ENCODE measurements at places on chromosomes 7 and 10.

DNA sequence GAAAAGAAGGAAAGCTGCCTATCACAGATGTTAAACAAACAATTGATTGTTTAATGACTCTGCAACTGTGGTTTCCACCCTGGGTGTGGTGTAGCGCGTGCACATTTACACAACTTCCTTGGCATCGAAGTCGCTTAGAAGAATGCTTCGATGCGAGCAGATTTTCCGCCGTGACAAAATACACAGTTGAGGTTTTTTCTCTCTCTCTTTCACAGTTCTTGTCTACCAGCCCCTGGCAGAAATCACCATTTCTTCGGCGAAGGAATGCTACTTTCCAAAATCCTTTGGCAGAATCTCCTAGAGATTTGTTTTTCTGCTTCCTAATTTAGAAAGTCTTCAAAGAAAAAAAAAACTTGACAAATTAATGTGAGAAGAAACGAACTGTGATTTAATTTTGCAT, 70.7 kb upstream of the C1QL3 start:
- no peak for DNase-seq

- DNase-seq, result no peak
Observed at GRCh38 chr10:92538231-92538958, 35.5 kb downstream of the IDE start.

DNA sequence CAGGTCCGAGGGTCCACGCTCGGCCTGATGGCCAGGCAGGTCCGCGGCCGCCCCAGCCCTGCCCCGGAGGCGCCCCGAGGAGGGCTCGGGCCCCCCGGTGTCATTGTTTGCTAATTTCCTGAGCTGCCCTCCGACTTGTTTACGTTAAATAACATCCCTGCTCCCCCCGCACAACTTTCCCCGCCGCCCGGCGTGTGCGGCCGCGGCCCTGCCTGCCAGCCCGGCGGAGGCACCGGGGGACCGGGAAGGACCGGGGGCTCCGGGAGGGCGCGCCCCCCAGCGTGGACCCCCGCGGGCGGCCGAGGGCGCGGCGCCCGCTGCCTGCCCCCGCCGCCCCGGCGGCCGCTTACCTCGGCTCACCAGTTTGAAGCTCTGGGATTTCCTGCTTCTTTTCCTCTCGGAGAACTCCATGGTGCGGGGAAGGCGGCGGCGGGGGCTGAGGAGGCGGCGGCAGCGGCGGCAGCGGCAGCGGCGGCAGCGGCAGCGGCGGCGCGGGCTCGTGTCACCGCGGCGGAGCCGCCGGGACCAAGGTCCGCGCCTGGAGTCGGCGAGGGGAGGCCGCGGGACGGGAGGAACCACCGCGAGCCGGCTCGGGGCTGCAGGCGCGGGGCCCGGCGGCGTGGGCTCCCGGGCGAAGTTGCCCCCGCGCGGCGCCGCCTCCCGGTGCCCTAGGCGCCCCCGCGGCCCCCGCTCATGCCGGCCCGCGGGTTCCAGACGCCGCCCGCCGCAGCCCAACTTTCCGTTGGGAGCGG, 515 bp downstream of the BEND7 start:
- DNase-seq, result peak; percentile 20

DNA sequence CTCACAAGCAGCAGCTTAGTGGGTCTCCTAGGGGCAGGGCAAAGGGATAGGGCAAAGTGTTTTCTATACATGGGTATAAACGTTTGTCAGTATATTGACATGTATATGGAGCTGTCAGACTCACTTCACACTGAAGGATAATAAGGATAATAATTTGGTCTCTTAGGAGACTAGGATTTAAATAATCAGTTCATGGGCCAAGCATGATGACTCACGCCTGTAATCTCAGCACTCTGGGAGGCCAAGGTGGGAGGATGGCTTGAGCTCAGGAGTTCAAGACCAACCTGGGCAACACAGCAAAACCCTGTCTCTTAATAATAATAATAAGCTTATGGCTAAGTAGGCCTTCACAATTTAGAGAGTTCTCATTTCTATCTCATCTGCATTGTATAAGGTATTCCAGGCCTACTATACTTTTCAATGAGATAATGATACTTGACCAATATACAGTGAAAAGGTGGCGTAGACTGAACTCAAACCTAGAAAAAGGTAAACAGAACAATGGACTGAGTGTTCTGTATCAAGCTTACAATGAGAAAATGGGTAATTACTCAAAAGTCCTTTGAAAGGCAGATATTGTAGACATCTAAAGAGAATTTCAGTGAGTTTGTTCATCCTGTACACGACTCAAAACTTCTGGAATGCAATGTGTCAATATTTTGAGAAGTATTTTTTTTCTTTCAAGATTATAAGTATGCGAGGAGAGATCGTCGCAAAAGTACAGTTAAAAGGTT, 7.0 kb downstream of the GSAP start:
- no peak for DNase-seq

DNA sequence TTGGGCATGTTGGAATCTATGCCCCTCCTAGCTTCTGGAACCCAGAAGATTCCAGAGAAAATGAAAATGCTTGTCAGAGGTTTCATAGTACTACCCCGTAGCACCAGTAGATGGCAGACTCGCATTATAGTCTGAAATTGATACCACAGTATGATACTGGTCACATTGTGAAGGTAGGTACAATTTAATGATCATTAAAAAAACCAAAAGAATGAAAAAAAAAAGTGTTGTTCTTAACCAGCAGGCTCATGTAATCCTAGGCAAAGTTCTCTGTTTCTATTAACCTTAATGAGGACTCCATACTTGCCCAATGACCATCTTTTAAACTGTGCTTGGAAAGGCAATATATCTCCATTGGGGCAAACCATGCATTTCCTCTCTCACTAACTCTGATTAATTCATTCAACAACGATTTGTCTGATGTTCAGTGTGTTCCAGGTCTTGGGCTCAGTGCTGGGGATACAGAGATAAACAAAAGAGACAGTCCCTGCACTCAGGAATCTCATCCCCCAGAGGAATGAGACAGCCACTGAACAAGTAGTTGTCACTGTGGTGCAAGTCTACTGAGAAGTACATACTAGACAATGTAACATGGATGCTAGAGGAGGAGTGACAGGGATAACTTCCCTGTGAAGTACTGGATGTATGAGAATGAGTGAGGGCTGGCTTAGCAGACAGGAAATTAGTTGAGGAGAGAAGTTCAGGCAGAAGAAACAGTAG, 223.5 kb upstream of the PHYHIPL start:
- no peak for DNase-seq

DNA sequence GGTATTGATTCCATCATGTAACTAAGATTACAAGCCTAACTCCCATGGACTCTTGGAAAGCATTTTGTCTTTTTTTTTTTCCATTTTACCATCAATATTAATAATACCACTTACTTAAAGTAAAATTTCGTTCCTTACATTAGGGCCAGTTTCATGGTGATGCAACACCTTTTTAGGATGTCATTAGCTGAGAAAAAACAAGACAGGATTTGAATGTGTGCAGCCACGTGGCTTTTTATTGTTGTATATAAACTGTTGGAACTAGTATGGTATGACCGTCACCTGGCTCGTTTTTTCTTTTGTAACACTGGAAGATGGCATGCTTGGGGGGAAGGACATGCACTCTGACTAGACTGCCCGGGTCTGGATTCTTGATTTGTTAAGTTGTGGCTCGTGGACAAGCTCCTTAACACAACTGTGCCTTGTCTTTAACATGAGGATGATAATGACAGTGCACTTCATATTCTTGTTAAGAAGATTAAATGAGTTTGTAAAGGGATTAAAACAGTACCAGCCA, 42.1 kb downstream of the ARHGAP21 start:
- no peak for DNase-seq

GRCh38 chr10:122474131-122474818, 12.9 kb downstream of the HTRA1 start:
- no peak for DNase-seq

DNA sequence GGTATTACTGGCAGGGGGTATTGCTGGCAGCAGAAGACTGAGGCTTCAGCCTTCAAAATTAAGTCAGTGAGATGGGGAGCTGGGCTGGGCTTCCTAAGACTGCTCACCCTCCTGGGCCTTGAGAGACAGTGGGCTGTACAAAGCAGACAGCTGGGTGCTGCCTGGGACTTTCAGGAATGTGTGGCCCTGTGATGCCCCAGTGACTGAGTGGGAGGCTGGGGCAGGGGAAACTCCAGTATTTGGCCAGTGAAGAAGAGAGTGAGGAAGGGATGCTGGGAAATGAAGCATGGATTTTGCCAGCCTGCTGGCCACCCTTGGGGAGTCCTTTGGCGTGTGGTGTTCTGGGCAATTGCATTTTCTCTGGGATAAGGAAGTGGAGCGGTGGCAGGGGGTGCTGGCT, 442 bp downstream of the ANKRD2 start:
- DNase-seq, result no peak

GRCh38 chr7:159211540-159212182, 67.0 kb upstream of the VIPR2 start:
- DNase-seq, result no peak

- DNase-seq, result no peak
Observed at GRCh38 chr7:87574630-87575029, 26.1 kb downstream of the ABCB1 start.

- DNase-seq, result no peak
Observed at GRCh38 chr7:74568658-74569057, 88.9 kb upstream of the GTF2I start.

- no peak for DNase-seq
Observed at GRCh38 chr10:30068492-30069223, 9.3 kb upstream of the JCAD start.

- DNase-seq, result no peak
Observed at GRCh38 chr10:42943025-42943818, 133.6 kb upstream of the RET start.

DNA sequence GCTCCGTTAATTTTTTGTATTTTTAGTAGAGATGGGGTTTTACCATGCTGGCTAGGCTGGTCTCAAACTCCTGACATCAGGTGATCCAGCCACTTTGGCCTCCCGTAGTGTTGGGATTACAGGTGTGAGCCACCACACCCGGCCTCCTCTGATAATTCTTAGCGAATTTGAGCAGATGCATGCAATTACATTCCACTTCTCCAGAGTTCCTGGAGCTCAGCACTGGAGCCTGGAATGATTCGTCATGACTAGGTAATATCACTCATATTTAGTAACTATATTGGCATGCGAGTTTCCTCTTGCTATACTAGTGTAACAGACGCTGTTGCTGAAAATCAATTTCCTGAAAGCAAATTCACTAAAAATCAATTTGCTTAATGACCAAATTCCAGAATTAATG, 86.8 kb downstream of the MKX start:
- DNase-seq, result no peak

DNA sequence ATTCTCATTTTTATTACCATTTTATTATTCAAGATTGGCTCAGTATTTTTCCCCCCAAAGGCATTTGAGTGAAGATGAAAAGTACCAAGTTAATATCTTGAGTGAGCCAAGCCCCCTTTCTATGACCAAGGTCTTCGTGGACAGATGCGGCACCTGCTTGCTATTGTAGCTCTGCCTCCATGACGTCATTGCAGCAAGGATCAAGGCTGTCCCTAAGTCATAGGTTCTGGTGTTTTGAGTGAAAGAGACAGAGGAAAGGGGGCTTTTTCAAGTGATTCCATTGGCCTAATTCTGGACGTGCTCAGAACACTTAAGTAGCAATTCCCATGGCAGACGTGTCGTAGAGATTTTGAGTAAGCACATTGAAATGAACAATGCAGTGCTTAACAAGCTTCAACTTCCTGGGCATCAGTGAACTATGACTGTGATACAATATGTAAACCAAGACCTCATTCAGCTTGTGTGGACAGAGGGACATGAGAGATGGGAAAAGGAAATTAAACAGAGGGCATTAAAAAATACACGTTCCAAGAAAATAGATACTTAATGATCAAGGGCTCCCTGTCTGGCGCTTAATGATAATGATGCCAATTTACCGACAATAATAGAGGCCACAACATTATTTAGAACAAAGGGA, 248.7 kb upstream of the NPVF start:
- no peak for DNase-seq

GRCh38 chr7:107442678-107443077, 27.2 kb upstream of the GPR22 start:
- DNase-seq, result no peak

DNA sequence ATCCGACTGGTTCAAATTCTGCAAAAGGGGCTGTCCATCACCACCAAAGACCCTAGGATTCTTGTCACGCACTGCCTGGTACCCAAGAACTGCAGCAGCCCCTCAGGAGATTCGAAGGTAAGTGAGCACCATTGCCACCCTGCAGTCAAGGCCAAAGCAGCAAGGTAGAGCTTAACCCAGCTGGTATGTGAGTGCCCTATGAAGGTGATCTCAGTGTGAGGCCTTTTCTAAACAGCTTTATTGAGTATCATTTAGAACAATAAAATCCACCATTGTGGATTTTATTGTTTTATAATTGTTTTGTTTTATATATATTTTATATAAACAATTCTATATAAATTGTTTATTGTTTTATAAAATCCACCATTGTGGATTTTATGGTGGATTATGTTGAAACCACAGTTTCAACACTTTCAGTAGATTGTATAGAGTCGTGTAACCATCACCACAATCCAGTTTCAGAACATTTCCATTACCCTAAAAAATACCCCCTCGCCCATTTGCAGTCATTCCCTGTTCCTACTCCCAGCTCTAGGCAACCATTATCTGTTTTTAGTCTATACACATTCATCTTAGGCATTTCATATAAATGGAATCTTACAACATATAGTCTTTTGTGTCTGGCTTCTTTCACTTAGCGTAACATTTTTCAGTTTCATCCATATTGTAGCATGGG, 20.1 kb upstream of the CALU start:
- no peak for DNase-seq

GRCh38 chr7:100914208-100914878, 18.7 kb upstream of the ACHE start:
- DNase-seq, result no peak

DNA sequence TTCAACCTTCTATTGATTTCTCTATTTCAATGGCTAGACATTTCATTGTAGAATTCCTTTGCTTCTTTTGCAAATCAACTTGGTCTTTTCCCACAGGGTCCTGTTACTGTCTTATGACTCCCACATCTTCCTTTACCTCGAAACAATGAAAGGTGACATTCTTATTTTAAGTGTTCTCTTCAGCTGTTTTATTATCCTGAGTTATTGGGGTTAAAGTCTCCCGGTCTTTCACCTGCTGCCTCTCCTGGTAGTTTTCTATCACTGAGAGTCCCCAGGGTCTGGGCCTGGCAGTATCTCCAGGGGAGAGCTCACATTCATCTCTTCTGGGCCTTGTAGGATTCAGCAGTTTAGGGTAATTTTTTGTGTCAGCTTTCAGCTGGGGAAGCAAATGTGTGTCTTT, 95.8 kb downstream of the HECW1 start:
- no peak for DNase-seq

- no peak for DNase-seq
Observed at GRCh38 chr7:235576-236395, 43.4 kb downstream of the FAM20C start.

GRCh38 chr10:29714096-29714874, 79.5 kb upstream of the SVIL start:
- DNase-seq, result no peak

DNA sequence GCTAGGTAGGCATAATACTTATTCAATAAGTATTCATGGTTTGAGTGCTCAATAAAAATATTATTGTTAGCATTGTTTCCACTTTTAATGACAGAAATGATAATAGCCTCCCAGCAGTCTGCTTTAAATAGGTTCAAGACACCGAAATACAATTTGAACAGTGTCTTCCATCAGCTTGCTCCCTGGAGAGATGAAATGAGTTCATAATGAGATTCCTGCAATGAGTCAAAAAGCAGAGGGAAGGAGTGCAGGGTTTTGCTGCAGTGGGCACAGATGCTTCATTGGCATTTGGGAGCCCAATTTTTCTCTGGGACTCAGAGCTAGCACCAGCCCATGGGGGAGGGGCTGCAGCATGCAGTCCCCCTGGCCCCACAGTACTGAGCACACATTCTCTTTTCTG, 32.6 kb upstream of the CHCHD3 start:
- DNase-seq, result no peak

- no peak for DNase-seq
Observed at GRCh38 chr10:33196710-33197491, 137.6 kb downstream of the NRP1 start.
